ENCODE measurements at places on chromosomes 2 and 18. TPM values are rescaled to one million over a fixed set of nuclear protein-coding genes. Genes with fewer than 3 reads are reported as not detected.
A peak's percentile ranks its signal among the peaks of the same experiment; 100 is the strongest.

SCN7A gene
- total RNA-seq: 28.5 TPM

UGT1A8 gene
- not detected for total RNA-seq

ATL2 gene
- 28.2 TPM for total RNA-seq

GCG gene
- not detected for total RNA-seq

CETN1 gene
- total RNA-seq: not detected

CXCR1 gene
- 0.69 TPM for total RNA-seq

DCC gene
- not detected for total RNA-seq

LIMS3 gene
- 2.6 TPM for total RNA-seq

GULP1 gene
- total RNA-seq: 4.6 TPM

SPAST gene
- 10.4 TPM for total RNA-seq

SERPINB3 gene
- not detected for total RNA-seq

DNA sequence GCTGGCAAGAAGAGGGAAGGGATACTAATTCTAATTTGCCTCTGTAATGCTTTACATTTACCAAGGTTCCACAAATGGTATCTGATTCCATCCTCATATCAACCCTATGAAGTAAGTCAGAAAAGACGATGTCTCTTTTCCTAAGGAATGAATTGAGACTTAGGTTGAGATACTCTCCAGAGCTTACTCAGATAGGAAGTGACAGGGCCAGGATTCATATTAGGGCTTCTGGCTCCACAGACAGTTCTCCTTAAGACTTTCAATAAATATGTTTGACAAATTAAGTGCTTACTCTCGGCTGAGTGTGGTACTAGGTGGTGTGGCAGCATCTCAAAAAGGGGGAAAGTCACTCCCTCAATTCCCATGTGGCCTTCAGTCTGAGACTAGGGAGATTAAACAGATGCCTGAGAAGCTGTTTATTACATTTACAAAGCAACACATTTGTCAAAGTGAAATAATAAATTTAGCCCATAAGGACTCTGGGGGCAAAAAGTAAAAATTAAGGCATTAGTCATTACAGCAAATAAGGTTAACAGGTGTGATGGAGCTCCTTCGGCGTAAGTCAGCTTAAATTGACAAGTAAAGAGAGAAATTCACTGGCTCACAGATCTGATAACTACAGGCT, 14.2 kb downstream of the CDK15 start:
- DNase-seq: no peak

- DNase-seq: no peak
These were observed 27.6 kb downstream of the MBP start for GRCh38 chr18:77105028-77105427.

DNA sequence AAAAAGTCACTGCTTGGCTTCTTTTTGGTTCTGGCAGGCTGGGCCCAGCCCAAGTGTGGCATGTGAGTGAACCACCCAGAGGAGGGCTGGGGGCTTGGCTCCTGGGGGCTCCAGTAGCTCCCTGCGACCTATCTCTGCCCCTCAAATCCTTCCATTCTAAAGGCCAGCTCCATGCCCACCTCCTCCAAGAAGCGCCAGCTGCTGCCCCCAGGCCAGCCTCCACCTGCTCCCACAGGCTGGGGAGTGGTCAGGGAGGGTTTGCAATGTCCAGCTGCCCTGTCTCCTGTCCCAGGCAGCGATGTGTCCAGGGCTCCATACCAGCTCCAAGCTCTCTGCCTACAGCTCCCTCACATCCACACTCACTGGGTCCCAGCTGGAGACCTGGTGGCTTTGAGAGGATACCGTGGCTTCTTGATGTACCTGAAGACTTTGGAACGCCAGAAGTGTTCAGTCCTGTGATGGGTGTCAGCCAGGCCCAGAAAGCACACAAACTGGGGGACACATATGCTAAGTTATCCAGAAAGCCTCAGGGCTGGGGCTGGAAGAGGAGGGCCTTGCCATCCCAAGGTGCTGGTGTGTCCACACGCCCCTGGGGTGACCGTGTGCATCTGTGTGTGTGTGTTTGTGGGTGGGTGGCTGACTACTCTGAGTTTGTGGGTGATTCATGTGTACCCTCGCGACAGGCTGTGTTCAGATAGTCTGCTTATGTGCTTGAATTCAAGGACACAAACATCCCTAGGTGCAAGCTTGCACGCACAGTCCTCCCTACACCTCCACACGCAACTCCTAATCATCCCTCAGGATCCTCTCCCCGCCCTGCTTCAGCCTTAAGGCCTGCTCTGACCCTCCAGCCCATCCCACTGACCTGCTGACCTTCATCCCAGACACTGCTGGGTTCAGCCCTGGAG, 33.4 kb downstream of the ZFP36L2 start:
- DNase-seq: no peak

DNA sequence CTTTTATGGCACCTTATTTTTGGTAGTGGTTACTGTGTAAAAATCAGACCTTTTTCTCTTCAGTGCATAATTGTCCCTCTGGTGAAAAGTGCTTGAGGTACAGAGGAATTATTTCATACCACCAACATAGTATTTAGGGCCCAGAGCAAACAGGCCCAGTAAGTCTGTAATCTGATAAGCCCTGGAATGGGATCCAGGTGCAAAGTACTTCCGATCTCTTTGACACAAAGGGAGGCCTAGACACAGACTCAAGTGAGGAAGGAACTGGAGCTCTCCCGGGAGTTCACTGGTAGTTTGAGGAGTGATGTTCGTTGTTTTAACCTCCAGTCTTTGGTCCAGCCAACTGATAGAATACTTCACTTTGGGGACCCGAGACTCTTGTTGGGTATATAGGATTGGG, 57.4 kb downstream of the RAB31 start:
- no peak for DNase-seq

- DNase-seq: no peak
These were observed 449 bp upstream of the ATRAID start for GRCh38 chr2:27211241-27211942.

DNA sequence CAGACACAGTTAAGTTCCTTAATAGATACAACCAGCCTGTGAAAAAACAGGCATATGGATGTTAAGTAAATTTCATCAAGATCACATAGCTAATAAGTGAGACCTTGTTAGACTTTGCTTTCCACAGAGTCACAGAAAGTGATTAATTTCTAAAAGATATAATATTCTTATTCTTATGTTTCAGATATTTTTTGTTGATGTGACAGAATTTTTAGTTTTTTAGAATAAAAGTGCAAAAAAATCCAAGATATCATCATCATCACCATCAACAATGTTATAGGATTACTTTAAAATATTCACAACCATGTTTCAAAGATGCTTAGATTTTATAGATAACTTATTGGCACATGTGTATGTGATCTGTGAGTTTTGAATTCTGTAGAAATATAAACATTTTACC, 132.3 kb upstream of the ITGA4 start:
- DNase-seq: no peak

- no peak for DNase-seq
These were observed 72.4 kb upstream of the SLC66A3 start for GRCh38 chr2:11082880-11083279.

DNA sequence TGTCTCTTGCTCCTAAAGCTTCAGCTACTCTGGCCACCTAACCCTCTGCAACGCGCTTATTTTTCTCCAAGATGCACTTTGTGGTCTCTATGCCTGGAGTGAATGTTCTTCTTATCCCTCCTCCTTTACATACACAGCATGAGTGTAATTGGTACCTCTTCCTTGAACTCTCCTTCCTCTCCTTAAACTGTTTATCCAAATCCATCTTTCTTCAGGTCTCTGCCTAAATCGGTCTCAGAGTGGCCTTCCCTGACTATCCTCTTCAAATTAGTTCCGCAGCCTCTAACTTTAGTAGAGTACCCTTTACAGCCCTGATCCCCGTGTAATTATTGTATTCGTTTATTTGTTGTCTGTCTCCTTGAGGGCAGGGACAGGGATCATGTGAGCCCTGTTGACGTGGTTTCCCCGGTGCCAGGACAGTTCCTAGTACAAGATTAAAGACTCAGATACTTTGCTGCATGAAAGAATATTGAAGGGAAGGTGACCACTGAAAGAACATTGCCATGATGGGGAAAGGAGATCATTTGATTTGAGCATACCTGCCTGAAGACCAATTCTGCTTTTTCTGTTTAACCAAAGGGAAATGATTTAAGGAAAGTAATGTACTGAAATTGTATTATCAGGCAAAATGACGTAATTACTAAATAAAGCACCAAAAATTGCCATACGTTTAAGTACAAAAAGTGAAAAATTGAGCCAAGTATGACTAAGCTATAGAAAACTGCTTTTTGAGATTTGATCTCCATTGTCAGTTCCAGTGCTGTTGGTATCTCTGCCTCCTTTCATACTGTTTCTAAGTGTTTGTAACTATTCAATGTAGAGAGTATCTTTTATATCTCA, 1.2 kb downstream of the CNOT9 start:
- peak; percentile 41 for DNase-seq

DNA sequence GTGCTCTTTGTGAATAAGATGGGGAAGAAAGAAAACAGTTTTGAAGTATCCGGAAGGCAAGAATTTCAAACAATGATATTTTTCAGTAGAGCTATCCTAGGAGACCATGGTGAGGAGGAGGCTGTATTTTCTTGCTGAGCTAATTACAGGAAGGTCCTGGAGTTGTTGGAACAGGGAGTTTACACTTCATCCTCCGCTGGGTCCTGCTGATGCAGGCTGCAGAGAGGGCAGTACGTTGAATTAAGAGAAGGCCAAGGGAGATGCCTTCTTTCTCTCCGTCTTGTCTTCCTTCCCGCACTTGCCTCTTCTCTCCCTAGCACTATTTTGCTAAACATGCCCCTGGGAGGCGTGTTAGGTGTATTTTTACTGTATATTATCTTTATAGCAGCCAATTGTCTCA, 60.0 kb upstream of the EDAR start:
- DNase-seq: no peak

DNA sequence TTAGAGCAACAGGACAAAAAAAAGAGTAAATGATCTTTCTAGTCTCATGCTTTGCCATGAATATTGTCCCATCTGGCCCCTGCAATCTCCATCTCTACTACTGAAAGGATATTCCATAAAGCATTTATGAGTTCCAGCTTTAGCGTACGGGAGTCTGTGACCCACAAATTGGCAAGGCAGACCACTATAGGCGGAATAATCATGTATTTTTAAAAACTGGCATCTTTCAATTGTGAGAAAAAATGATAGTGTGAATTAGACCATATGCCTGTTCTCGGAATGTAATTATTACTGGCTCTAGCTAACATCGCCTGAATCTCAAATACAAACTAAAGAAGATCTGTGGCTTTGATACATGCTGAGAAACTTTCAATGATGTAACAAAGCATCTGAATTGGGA, 738.1 kb upstream of the NXPH2 start:
- no peak for DNase-seq

DNA sequence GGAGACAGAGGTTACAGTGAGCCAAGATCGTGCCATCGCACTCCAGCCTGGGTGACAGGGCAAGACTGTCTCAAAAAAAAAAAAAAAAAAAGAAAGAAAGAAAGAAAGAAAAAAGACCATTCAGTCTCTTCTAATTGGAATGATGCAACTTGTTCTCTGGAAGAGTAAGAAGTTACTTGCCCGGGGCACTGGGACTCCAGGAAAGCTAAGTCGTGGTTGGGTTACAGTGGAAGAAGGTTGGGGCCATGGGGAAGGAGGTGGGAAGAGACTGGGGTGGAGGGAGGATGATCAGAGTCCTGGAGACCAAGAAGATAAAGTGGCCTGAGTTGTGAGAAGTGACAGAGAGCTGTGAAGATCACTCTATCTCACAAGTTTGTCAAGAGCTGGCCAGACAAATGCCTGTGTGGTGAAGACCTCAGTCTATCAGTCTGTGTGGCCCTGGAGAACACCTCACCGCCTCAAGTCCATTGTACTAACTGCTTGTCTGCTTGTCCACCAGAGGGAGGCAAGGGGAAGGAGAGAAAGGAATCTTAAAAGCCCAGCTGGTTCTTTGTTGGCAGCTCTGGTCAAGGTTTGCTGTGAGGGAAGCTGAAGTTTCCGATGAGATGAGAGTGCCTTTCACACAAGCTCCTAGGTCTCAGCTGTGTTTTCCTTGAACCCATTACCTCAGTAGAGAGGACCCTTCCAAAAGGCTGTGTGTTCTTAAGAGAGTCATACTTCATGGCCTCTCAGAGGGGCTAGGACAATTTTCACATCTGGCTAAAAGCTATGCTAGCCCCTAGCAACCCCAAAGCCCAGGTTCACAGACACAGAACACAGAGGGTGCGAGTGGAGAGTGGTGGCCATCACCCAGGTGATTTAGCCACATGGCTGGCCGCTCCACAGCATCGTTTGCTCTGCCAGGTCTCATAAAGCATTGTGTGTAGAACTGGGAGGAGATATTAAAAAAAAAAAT, 72.0 kb upstream of the TMEM178A start:
- DNase-seq: no peak

DNA sequence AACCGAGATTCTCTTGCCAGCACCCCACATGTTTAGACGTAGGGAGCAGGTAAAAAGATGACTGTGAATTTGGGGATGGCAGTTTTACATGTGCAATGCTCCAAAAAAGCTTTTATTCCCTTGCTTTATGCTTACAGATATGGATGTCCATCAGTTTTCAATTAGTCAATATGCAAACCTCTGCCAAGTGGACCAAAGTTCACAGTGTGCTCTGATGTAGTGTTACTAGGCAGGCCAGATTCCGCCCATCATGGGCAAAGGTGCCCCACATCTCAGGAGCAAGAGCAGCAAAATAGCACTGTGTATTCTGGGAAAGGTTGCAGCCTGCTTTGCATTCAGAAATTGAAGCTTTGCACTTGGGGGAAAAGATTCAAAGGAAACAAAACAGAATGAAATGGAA, 329.7 kb upstream of the ZEB2 start:
- DNase-seq: no peak

GRCh38 chr18:54260396-54261072, 8.8 kb upstream of the POLI start:
- DNase-seq: no peak

DNA sequence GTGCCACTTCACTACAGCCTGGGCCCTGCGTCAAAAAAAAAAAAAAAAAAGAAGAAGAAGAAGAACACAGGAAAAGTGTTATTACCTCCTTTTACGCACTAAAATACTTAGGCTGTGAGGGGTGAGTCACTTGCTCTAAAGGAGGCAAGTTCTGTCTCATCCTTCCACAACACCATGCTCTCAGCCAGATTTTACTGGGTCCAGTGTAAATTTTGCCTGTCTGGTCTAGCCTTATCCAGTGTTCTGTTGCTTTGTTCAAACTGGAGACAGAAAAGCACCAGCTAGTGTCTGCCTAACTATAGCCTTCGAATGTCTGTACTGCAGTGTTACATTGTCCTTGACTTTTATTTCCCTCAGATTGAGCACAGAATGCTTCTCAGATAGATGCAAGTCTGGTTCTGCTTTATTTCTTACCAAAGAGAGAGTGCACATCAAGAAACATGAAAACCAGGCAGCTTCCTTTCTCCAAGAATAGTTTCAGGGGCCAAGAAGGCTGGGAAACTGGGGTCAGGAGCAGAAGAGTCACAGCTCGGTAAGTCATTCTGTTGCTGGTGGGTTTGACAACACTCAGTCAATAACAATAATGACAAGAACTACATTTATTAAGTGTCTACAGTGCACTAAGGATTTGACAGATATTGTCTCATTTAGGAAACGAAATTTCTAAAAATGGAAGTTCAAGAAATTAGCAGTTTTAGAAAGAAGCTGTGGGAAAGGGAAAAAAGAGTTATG, 3.1 kb upstream of the MSGN1 start:
- DNase-seq: no peak

GRCh38 chr2:130787841-130788240, 32.5 kb downstream of the AMER3 start:
- DNase-seq: no peak

All from left ventricle myocardium superior (tissue), 1 donor.